AG04449 (cell line): ENCODE measurements at places on chromosomes 4 and X.
A peak's percentile ranks its signal among the peaks of the same experiment; 100 is the strongest.

DNA sequence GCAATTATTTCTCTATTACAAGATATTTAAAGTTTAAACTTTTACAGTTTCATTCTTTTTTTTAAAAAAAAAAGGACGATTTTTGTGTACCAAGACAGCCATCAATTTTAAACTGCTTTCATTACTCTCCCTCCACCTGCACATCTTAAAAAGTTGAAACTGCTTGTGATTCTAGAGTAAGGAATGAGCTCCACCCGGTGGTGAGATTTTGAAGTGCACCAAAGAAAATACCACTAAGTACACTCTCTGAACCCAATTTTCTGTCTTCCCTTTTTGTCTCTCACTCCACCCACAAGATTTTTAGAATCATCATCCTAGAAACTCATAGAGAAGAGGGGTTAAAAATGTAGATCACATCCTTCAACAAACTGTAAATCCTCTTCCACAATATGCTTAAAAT, 91.3 kb upstream of the WDR44 start:
- DNase-seq, result no peak

- no peak for DNase-seq
Observed at GRCh38 chr4:39179681-39180080, 2.6 kb upstream of the WDR19 start.

- no peak for DNase-seq
Observed at GRCh38 chr4:67575232-67576058, 16.9 kb downstream of the STAP1 start.

DNA sequence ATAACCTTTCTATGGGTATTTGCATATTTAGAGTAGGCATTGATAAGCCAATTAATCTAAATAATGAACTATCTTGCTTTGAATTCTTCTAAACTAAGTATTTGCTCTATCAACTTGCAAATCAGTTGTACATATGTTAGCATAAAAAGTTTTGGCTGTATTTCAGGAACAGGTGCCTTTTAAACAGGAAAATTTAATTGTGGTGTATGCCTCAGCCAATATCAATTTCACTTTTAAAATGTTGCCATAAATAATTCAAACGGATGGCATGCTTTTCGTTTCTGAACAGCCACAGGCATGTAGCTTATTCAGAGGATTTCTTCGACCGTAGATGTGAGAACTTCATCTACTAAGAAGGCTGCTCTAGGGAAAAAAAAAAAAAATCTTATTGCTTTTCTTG, 99.9 kb downstream of the DCLK2 start:
- no peak for DNase-seq

DNA sequence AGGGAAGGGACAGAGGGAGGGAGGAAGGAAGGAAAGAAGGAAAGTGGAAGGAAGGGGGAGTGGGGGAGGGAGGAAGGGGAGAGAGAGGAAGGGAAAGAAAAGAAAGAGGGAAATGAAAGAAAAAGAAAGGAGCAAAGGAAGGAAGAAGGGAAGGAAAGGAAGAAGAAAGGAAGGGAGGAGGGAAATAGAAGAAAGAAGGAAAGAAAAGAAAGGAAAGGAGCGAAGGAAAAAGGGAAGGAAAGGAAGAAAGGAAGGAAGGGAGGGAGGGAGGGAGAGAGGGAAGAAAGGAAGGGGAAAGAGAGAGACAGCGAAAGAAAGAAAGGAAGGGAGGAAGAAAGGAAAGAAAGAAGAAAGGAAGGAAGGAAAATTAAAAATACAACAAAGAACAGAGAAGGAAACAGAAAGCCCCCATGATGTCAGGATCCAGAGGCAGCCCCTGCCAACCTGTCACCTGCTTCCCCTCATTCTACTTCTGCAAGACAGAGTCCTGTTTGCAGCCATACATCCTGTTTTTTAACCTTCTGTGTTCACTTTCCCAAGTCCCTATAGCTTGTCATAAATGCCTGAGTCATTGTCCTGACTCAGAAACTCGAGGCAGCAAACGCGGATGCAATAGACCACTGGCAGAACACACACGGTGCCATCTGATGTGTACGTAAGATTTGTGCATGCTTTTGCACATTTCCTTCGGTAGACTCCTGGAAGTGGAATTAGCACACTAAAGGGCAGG, 77.0 kb upstream of the C4orf50 start:
- DNase-seq, result no peak

- DNase-seq, result peak; percentile 78
Observed at GRCh38 chr4:185914583-185915199, 102.7 kb upstream of the SORBS2 start.

DNA sequence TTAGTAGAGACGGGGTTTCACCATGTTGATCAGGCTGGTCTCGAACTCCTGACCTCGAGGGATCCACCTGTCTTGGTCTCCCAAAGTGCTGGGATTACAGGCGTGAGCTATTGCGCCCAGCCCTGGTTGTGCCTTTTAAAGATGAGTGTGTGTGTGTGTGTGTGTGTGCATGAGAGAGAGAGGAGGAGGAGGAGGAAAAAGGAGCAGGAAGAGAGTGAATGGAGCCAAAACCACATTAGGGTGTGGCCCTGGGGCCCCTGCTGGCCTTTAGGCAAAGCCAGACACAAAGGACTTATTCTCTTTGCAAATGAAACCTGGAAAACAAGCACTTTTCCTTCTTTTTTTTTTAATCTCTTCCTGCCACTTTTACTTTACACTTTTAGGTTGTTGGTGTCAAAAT, 48.2 kb upstream of the KLF3 start:
- no peak for DNase-seq

GRCh38 chr4:120065974-120066516, 603 bp downstream of the MAD2L1 start:
- DNase-seq, result no peak

GRCh38 chr4:85697854-85698253, 222.9 kb downstream of the ARHGAP24 start:
- no peak for DNase-seq

DNA sequence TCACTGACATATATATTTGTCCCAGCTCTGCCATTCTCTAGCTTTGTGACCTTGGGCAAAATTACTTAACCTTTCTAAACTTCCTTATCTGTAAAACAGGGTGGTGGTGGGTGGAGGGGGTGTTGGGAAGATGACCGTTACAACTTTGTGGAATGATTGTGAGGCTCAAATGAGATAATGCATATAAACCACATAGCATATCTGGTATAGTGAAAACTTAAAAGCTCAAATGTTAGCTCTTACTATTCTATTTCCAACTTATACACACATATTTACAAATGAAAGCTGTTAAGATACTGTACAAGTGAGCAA, 52.9 kb upstream of the HPRT1 start:
- no peak for DNase-seq

DNA sequence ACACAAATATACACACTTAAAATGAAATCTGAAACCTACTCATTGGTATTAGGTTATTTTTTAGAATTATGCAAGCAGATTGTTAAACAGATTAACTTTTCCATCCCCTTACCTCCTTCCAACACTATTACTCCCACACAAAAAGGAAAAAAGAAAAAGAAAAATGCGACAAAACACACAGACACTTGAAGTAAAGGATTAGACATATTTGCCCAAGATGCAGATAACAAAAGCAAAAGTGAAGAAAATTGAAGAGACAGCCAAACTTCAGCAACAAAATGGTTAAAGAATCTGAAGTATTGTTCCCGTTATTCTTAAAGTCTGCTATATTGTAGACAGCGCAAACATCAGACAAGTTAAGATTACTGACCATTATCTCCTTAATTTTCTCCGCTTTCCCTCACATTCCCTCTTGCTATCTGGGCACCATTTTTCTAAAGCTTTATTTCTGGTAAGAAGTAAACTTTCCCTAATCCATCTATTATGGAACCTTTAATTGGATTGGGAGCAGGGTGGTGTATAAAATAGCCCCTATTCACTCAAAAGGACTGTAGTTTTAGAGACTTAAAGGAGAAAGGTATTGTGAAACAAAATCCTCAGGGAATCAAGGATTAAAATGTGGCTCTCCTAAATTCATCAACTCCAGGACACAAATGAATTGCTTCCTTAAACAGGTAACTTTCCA, 34.7 kb upstream of the MAB21L2 start:
- DNase-seq, result no peak

DNA sequence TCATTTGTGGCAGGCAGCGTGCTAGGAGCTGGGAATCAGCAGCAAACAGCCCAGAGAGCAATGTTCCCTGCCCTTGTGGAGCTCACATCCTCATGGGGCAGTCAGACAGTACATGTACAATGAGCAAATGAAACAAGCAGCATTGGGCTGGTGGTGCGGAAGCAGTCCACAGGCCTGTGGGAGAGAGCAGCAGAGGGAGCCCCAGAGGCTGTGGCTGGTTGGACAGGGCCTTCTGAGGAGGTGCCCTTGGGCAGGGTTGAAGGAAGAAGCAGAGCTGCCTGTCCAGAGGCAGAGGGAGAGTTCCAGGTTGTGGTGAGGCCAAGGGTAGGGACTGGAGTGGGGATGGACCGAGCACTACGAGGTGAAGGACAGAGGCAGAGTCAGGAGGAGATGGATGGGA, 22.5 kb downstream of the MMGT1 start:
- no peak for DNase-seq

DNA sequence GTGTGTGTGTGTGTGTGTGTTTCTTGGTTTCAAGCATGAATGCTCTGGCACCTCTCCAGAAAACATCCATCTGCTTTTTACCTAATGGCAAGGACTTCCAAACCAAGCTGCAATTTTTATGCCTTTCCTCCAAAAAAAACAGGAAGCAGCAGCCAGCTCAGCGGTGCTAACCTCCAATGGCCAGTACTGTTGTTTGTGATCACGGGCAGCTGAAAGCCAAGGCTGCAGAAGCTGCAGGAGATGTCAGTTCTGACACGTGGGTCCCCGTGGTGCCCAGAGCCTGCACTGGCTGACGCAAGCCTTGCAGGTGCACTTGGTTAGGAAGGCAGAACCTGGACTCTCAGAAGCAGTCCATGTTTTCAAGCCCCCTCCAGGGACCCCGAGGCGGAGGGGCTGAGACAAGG, 313.6 kb upstream of the DDX53 start:
- peak; percentile 37 for DNase-seq
